Activated naive CD4-positive, alpha-beta T cell (primary cell): ENCODE measurements at places on chromosomes 12 and 14.

GRCh38 chr12:113440947-113441782 lies 19.0 kb downstream of the SDSL start:
- no peak for DNase-seq

- no peak for DNase-seq
These were observed 133.7 kb upstream of the RASSF8 start for GRCh38 chr12:25824734-25825133.

DNA sequence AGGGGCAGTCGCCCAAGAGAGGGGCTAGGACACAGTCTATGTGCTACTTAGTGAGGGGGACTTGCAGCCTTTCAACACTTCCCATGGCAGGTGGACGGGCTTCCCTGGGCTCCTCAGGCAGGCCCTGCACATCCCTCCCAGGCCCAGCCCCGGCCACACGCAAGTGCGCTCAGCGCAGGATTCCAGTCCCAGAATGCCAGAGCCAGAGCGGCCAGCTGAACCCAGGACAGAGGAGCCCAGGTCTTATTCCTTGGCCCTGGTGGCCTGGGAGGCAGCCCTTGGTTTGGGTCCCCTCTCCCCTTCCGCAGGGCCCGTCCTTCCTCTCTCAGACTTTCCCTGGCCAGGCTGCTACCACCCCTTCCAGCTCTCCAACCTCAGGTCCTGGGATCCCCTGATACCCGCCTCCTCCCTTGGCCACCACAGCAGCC lies 12.0 kb downstream of the DLK1 start:
- no peak for DNase-seq

DNA sequence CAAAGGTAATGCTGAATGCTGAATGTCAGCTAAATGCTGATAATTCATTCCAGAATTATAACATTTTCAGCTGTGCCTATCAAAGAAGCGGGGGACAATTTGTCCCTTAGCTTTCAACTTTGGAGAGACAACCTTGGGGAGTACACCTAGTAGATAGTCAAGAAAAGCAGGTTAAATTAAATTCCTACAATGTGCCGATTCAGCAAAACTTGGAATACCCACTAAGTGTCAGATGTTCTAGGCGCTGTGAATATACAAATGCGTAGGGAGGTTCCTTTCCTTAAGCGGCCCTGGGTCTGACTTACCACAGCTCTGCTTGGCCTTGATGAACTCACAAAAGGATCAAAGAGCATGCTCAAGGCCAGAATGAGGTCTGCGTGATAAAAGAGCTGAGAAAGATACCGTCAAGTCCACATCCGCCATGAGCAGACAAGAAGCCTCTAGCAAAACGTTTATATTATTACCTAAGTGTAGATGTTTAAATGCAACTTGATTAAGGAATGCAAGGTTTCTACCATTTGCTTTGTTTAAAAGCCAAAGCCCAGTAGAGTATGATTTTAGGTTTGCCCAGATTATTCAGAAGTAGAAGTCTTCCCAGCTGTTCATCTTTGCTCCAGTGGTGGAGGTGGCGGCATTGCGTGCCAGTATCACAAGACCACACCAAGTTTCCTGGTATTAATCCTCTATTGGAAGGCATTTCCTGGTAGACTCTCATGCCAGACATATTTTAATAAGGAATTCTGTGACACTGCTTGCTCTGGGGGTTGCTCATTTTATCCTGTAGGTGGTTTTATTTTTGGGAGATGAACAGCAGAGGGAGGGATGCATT lies 368.6 kb downstream of the DPF3 start:
- DNase-seq, result no peak

GRCh38 chr12:39006286-39006685 lies 100.9 kb upstream of the CPNE8 start:
- DNase-seq, result no peak

- no peak for DNase-seq
These were observed 15.2 kb downstream of the JAG2 start for GRCh38 chr14:105153331-105153731.

DNA sequence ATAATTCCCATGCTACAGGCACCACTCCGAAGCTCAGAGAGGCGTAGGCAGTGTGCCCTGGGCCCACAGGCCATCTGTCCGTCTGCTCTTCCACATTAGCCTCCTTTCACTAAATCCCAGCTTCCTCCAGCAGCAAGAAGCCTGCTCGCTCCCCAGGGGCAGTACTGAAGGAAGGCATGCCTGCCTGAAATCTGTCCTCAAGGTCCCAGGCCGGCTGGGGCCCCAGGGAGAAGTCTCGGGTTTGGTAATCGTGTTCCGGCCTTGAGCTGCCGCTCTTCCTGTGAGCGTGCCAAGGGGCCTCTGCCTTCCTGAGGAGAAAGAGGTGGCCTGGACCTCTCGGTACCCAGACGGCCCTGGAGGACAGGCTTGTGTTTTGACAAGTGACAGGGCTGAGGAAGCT lies 15.2 kb upstream of the DLK1 start:
- no peak for DNase-seq

- no peak for DNase-seq
These were observed 52.5 kb downstream of the DUSP16 start for GRCh38 chr12:12510141-12510540.

DNA sequence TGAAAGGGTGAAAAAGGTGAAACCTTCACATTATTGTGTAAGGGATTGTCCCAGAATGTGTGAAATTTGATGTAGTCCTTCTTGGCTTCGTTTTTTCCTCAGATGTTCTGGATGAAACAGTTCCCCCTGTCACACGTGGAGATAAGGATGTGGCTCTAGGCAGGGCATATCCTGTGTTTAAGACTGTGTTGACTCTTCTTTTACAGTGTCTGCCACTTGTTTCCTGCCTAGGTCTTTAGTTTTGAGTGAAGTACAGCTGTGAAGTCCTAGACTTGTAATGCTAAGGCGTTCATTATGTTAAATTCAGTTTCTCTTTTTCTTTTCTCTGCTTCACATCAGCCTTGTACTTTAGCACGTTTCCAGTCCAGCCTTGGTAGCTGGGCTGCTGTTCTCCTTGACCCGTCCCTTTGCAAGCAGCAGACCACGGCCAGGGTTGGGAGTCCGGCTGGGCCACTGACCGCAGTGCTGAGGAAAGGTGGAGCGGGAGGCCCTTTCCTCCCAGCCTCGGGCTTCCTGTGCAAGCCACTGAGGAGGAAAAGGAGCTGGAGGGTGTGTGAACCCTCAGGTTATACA lies 59.1 kb downstream of the RASSF3 start:
- DNase-seq, result no peak
